ENCODE measurements at places on chromosomes 11 and 22.

GRCh38 chr11:11113626-11114025, 239.4 kb downstream of the CSNK2A3 start:
- DNase-seq, result no peak

DNA sequence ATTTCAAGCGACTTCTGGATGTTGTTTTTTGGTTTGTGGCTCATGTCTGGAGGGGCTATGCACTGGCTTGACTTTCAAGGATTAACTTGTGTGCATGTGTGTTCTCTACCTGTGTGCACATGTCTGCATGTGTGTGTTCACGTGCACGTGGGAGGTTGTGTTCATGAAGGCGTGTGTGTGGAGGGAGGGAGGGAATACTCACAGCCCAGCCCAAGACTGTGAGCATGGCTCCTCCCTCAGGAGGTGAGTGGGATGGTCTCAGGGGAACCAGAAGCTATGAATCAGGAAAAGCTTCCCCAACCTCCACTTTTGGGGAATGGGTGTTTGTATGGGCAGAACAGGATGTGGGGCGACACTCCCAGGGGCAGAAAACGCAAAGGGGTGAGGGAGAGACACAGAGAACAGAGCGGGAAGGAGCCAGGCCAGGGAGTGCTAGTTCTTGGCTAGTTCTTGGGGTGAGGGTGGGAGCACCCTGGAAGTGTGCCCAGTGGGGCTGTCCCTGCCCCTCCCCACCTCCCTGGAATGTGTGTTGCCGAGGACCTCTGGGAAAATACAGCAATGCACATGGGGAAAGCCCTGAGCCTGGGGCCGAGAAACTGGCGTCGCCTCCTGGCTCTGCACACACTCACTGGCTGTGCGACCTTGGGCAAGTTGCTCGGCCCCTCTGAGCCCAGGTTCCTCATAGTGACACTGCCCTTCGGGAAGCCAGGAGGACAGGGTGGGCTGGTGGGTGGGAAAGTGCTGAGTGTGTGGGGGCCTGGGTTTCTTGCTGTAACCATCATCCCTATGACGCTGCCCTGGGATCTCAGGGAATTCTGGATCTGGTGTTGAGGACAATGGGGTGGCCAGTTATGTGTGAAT, 16.9 kb upstream of the ALX4 start:
- DNase-seq, result no peak

DNA sequence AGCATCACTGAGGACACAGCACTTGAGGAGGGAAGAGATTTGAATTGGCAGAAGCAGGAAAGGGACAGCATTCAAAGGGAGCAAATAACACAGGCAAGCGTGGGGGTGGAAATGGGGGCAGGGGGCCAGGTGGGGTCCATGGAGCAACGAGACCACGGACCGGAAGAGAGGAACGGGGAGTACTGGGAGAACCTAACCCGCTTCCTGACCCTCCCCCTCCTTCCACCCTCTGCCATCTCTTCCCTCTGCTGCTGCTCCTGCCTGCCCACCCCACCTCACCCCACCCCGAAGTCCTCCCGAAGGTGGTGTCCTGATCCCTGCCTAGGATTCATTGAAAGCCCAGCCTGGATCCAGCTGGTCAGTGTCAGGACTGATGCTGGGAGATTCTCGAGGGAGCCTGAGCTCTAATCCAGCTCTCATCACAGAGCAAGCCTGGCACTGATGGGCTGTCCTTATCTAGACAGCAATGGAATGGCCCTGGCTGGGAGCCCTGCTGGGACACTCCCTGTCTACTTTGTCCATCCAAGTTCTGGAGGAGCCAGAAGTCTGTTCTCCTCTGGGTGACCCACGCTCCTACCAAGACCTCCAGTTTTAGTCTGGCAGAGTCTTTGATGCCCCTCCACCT, 105.0 kb downstream of the TRIM29 start:
- DNase-seq, result no peak

- DNase-seq, result no peak
Measured at GRCh38 chr11:68506908-68507307, 46.4 kb downstream of the PPP6R3 start.

GRCh38 chr11:43315966-43316365, 4.2 kb downstream of the API5 start:
- no peak for DNase-seq

DNA sequence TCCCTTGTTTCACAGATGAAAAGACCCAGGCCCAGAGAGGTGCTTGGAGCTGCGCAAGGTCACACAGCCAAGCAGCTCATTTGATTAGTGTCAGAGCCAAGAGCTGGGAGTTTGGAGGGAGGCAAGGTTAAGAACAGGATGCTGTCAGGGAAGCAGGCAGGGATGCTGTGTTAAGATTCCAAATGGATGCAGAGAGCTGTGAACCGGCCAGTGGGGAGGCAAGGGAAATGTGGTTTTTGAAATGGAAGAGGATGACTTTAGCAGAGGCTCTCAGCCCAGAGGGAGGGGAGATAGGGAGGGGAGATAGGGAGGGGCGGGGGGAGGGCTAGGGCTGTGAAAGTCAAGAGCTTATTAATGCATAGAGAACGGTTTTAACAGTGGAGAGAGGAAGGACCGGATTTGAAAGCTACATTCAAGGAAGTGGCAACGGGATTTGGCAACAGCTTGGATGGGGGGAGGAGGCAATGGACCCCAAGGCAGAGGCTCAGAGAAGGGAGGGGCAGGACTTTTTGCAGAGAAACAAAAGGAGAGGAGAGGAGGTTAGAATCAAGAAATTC, 13.0 kb downstream of the RTN4RL2 start:
- DNase-seq, result no peak

DNA sequence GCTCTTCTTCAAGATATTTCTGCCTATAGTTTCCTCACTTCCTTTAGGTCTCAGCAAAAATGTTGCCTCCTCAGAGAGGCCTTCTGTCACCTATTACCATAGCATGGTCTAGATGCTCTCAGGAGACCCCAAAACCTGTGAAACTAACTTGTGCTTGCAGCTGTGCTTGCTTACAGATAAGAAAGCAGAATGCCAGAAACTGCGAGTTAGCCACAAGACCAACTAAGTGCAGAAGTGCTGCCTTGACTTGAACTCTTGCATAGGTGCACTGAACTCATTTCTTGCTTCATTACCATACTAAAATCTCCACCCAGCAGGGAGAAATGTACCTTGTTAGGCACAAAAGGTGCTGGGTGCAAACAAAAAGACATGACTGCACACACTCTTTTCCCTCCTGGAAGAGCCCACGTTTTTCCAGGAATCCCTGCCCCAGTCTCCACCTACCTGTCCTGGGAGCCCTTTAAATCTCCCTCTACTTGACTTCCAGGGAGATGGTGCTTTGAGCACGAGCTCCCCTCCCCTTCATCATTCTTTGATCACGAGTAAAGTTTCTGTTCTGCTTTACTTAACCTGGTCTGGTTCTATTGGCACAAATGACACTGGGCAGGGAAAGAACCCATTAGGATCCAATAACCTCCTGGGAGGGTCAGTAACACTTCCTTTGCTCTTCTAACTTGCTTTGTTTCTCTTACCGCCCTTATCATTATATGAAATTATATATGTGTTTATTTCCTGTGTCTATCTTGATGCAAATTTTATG, 137.7 kb upstream of the DDI1 start:
- no peak for DNase-seq

- no peak for DNase-seq
Measured at GRCh38 chr11:89176938-89177337, 737 bp upstream of the TYR start.

DNA sequence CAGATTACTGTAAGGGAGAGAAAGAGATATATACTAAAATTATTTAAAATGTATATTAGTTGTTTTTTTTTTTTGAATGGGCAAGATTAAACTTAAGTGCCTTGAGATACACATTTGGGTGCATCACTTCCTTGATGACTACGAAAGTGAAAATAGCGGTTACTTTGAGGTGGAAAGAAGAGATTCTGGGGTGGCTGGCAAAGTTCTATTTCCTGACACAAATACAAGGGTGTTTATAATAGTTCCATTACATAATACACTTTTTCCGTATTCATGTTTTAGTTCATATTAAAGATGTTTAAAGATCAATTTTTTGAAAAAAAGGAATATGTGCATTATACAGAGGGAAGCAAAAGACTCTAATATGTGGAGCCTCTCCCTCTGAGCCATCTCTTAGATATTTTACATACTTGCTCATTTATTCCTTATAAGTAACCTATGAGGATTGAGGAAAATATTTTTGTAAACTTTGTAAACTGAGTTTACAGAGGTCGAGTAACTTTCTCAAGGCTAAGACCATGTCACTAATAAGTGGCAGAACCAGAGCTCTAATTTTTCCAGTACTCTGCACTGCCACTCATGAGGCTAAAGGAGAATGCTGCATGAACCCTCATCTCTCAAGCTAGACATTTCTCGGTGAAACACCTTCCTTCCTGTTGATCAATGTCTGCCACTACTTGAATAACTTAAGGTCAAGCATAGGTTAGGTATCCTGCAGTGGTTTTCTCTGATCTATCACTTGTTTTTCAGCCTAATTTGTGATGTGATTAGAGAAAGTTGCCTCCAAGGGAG, 58.6 kb downstream of the DDIAS start:
- DNase-seq, result no peak

DNA sequence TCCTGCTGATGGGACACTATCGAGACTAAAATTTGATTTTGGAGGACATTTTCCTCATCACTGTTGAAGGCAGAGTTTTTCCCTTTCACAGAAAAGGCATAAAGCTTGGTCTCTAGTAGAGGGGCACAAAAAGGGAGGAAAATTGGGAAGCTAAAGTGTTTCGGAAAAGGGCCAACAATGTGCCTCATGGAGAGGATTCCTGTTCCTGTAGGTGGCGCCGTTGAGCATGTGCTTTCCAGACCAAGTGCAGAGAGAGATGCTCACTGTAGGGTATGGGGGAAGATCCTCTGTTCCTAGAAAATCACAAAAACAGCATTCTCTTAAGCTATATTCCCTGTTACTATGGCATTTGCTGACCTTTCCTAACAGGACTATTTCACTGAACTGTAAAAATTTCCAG, 18.4 kb upstream of the OR4C5 start:
- DNase-seq, result no peak

DNA sequence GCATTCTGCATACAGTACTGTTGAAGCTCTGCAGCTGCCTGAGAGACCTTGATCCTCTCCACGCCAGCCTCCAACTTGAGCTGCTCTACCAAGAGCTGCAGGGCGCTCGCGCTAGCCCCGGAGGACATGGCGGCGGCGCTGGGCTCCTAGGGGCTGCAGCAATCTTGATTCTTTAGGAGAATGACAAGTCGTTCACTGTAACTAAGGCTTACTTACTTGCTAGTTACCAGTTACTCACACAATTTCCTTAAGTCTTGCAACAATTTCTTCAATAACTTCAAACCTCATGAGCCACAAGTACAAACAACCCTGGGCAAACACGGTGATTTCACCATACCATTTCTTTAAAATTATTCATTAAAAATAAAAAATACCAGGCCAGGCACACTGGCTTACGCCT, 21.9 kb downstream of the SBF2 start:
- peak; percentile 59 for DNase-seq

DNA sequence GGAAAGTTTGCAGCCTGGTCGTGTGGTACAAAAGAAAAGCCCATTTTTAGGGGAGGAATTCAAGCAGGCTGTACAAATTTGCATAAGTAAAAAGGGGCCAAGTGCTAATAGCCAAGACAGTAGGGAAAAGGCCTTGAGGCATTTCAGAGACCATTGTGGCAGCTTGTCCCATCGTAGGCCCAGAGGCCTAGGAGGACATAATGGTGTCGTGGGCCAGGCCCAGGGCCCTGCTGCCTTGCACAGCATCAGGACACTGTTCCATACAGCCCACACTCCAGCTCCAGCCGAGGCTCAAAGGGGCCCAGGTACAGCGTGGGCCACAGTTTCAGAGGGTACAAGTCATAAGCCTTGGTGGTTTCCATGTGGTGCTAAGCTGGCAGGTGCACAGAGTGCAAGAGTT, 106.9 kb downstream of the GRIK4 start:
- DNase-seq, result no peak

DNA sequence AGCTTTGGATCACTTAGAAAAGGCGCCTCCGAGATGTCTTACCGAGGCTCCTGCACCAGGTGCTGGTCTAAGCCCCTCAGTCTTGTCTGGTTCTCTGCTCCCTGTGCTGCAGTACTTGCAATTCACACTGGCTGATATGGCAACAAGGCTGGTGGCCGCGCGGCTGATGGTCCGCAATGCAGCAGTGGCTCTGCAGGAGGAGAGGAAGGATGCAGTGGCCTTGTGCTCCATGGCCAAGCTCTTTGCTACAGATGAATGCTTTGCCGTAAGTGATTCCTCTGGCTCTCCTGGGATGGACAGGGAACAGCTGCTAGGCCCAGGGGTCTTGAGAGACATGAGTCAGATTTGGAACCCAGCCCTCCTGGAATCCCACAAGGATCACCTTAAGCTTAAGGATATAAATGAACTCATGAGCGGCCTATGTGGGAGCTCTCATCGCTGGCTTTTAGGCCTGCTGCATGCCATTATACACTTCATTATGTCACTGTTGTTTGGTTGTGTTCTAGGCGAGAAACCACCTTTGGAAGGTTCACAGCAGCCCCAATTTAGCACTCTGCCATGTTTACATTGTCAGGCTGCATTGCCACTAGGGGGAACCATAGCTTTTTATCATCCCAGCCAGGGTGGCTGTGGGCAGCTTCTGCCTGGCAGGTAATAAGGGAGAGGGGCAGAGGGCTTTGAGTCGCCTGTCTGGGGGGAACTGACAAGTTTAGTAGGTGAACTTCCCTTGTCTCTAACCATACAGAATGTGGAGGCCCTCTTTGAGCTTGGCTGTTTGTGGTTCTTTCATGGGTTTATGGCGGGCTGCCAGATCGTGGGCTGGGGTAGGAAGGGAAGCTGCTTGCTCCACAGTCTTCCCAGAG, 8.5 kb downstream of the ACAD8 start:
- DNase-seq, result no peak

- no peak for DNase-seq
Measured at GRCh38 chr11:72605973-72606747, 68.1 kb downstream of the PDE2A start.

- DNase-seq, result peak; percentile 27
Measured at GRCh38 chr11:72278905-72279304, 34.9 kb upstream of the PHOX2A start.

DNA sequence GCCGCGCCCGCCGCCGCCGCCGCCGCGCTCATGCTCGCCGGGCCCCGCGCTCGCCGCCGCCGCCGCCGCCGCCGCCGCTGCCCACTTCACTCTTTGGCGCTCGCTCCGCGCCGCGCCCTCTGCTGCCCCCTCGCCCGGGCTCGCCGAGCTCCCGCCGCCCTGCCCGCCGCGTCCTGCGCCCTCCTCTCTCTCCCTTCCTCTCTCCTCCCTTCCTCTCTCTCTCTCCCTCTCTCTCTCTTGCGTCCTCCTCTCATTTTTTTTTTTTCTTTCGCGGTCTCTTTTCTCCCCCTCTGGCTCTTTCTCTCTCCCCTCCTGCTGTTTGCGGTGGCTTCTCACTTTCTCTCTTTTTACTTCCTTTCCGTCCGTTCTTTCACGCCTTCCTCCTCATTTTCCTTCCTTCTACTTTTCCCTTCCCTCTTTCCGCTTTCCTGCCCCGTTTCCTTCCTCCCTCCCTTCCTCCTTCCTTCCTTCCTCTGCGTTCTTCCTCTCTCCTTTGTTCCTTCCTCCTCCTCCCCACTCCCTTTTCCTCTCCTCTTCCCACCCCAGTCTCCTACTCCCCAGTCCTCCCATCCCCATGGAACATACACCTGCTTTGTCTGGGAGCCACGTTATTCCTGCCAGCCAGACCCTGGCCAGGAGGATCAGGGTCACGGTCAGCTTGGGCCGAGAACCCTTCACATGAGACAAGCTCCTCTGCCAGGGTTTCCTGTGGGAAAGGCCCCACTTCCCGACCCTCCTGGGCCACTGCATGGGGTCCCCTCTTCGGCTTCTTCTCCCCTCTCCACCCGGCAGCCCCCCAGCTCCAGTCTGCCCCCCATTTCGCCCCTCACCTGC, 19.3 kb upstream of the SHISAL1 start:
- peak; percentile 39 for DNase-seq

GRCh38 chr11:31236143-31236542, 133.4 kb downstream of the DCDC1 start:
- peak; percentile 5 for DNase-seq

GRCh38 chr22:27614006-27614649, 187.4 kb downstream of the MN1 start:
- DNase-seq, result no peak

All from mesenchymal stem cell (in vitro differentiated cells and primary cell).